Stimulated activated CD8-positive, alpha-beta memory T cell treated with anti-CD3 and anti-CD28 coated beads, Interleukin-15, amount 100 ng/mL, for 4 hours (primary cell): ENCODE measurements at places on chromosomes 13 and 19.

- no peak for DNase-seq
Observed at GRCh38 chr19:750640-751423, at the start of gene MISP. MISP (plus strand) TSS chr19:751112; CDS start chr19:756947, 5,835 bp downstream.

- no peak for DNase-seq
Observed at GRCh38 chr13:44136696-44137268, 236.8 kb upstream of the SERP2 start.

- peak; percentile 58 for DNase-seq
Observed at GRCh38 chr13:99086267-99087097, 108.6 kb upstream of the DOCK9 start.

- no peak for DNase-seq
Observed at GRCh38 chr13:113061796-113062425, 43.7 kb upstream of the F7 start.

DNA sequence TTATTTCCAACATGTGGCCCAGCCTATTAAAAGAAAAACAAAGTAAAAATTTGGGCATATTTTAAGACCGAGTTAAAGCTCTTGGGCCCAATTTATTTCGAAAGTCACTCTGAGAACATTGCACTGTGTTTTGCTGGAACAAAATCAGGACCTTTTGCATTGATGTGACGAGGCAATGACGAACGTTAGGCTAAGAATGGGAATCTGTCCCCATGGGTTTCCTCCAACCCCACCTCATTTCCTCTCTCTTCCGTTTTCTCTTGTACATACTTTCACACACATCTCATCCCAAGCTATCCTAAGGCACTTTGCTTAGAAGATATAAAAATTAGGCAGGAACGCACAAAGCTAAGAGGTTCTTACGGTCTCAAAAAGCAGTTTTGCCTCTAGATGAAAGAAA lies 22.1 kb downstream of the EDNRB start:
- DNase-seq, result no peak

- DNase-seq, result no peak
Observed at GRCh38 chr19:5048091-5048726, 79.3 kb downstream of the KDM4B start.

GRCh38 chr13:29674532-29674931 lies 79.0 kb upstream of the SLC7A1 start:
- no peak for DNase-seq

GRCh38 chr13:20989656-20990321 lies 71.6 kb downstream of the LATS2 start:
- DNase-seq, result no peak

DNA sequence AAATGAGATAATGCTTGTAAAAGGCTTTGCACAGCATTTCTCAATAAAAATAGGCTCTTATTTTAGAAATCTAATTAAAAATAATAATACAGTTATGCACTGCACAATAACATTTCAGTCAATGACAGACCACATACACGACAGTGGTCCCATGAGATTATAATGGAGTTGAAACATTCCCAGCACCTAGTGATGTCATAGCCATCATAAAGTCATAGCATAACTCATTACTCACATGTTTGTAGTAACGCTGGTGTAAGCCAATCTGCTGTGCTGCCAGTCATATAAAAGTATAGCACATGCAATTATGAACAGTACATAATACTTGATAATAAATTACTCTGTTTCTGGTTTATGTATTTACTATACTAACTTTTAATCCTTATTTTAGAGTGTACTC lies 12.7 kb upstream of the SERPINE3 start:
- DNase-seq, result no peak

- DNase-seq, result no peak
Observed at GRCh38 chr19:10222201-10222890, 8.8 kb downstream of the S1PR2 start.

- no peak for DNase-seq
Observed at GRCh38 chr13:103403148-103403740, 337.0 kb upstream of the SLC10A2 start.

DNA sequence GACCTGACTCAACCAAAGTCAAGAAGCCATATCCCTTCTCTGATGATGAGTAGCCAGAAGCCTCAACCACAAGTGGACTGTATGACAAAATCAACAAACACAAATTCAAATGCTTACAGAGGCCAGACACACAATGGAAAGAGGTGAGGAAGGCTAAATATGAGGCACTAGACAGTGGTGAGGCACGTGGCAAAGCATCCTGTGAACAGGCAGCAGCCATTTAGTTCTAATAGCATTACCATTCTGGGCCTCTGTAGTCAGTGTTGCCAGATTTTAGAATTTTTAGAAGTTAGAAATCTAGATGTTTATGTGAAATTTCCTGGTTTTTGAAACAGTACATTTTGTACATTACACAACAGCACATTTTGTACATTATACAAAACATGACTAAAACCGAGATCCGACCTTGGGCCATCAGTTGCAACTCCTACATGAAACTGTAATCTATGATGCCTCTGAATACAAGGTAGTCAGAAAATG lies 403.3 kb downstream of the COG6 start:
- no peak for DNase-seq

DNA sequence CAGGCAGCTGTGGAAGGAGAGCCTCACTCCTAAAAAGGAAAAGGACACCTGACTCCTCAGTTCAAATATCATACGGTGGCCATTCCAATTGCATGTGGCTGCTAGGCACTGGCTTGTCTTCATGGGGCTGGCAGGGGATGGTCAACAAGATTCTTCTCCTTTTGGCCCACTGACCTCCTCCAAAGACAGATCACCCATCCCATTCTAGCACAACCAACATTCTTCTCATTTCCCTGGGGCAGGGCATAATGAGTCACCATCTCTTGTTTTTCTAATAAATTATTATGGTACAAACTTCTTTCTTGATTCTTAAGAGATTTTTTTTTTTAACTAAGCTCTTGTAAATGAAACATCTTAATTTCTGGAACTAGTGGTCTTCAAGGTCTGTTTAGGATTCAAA lies 136.7 kb upstream of the NBEA start:
- no peak for DNase-seq

- no peak for DNase-seq
Observed at GRCh38 chr13:100738176-100738855, 63.7 kb upstream of the TMTC4 start.

GRCh38 chr19:14310055-14310454 lies 71.2 kb upstream of the ADGRE5 start:
- DNase-seq, result no peak

DNA sequence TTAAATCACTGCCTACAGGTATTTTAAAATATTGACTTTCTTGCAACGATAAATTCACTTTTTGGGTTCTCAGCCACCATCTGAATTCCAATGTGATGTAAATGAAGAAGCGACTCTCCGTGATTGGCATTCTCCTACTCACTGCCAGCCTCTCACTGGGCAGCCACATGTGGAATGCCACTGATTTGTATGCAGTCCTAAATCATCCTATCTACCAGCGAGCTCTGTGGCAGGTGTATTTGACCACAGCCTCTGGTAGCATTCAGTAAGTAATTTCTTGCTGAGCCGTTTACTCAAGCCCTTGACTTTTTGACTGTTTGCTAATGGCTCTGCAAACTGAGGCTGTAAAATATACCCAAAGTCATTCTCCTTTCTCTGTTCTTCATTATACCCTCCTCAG lies 559.0 kb upstream of the SLC10A2 start:
- DNase-seq, result no peak

DNA sequence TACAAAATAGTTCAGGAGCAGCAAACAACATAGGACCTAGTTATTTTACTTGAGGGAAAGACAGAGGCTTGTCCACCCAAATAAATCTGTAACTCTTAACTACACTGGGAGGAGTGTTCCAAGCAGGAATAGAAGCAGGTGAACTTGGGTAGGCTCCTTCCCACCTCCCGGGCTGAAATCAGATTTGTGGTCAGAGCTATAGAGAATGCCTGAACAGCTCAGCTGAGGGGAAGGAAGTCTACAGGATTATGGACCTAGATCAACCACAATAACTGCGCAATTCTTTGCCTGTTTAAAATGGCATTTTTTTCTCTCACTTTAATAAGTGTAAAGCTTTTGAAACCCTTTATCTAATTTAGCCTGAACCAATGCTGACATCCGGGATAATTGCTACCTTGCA lies 73.5 kb upstream of the IRS2 start:
- DNase-seq, result no peak
